ENCODE measurements at places on chromosomes 1 and 21.

DNA sequence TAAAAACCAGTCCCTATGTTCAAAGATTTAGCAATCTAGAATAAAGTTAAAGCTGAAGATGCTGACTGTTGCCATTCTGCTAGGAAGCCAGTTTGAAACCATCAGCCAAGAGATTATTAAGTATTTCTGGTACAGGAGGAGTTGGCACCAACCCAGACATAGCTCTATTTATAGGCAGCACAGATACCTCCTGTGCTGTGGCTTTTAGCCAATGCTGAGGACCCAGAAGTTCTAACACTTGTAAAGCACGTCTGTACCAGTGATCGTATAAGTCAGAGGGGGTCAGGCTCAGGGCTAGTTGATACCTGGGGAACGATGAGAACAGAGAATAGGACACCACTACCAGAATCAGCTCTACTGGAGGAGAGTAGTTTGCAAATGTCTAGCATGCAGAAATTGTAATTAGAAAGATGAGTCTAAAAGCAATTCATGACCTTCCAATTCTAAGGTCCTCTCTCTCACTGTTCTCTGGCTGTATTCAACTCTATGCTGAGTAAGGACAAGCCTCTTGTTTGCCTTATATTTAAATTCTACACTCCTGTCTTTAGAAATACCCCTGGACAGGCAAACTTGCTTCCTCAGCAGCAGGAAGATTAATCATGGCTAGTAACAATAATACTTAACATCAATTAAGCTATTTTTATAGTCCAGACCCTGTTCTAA, 96.8 kb upstream of the PALMD start:
- no peak for DNase-seq

DNA sequence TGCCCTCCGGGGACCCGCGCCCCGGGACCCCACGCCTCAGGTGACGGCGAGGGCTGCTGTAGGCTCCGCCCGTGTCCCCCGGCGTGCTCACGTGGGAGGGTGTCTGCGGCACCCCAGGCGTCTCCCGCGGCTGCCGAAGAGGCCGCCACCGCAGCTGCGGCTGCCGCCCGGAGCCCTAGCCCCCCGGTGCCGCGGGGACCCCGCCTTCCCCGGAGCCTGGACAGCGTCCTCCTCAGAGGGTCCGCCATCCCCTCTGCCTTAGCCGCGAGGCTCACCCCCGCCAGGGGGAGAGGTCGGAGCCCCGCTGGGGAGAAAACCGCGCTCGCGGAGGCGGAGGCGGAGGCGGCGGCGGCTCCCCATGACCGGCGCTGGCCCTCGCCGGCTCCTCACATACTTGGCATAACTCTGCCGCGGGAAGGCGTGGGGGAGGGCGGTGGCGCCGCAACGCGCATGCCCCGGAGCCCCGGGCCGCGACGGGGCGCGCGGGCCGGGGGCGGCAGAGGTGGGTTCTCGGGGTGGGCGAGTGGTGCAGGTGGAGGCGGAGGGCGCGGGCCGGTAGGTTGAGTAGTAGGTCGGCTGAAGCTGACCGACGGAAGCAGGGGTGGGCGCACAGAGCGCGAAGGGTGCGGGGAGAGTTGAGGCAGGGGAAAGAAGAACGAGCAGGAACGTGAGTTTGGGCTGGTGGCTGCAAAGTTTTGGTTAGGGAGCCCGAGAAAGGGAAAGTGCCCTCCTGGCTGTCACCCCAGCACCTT, 700 bp upstream of the SYDE2 start:
- peak; percentile 59 for DNase-seq

- no peak for DNase-seq
Measured at GRCh38 chr1:190029441-190029840, 448.2 kb downstream of the BRINP3 start.

- DNase-seq: no peak
Measured at GRCh38 chr1:151512326-151512725, 1.1 kb downstream of the CGN start.
